Tracheal epithelial cell (primary cell): ENCODE measurements at places on chromosomes 5 and 9. TPM values are rescaled to one million over a fixed set of nuclear protein-coding genes. Genes with fewer than 3 reads are reported as not detected.

Gene GLT6D1
- total RNA-seq = not detected in 2 replicates

Gene LRRC70
- total RNA-seq = 0.72 and 1.5 TPM in 2 replicates

Gene PCDHB7
- total RNA-seq = under 0.01 TPM in 1 of 2 replicates, not detected in the other

Gene CXCL14
- 1.1 and 1.7 TPM in 2 replicates for total RNA-seq

Gene PPP2CA
- total RNA-seq = 54.2 and 55.4 TPM in 2 replicates

Gene WNT8A
- not detected in 2 replicates for total RNA-seq

Gene ELOVL7
- total RNA-seq = 14.1 and 22.7 TPM in 2 replicates

Gene TMEM141
- total RNA-seq = 145 and 153 TPM in 2 replicates

Gene FAM163B
- not detected in 2 replicates for total RNA-seq

Gene PCDHGA8
- 0.21 and 0.48 TPM in 2 replicates for total RNA-seq

Gene ST8SIA4
- total RNA-seq = under 0.01 TPM in 1 of 2 replicates, not detected in the other

Gene GLDC
- 0.43 and 22.9 TPM in 2 replicates for total RNA-seq

Gene IL5
- not detected in 2 replicates for total RNA-seq

Gene FOXD4L3
- not detected in 2 replicates for total RNA-seq

Gene DCANP1
- not detected in 2 replicates for total RNA-seq

Gene MGAT1
- total RNA-seq = 76.1 and 81.4 TPM in 2 replicates

Gene C6
- total RNA-seq = not detected in 2 replicates

Gene CACNA1B
- total RNA-seq = under 0.01 TPM in 1 of 2 replicates, not detected in the other

Gene EIF4E1B
- not detected in 2 replicates for total RNA-seq

Gene AGGF1
- total RNA-seq = 23.1 and 28.1 TPM in 2 replicates

Gene VCP
- total RNA-seq = 237 and 359 TPM in 2 replicates

Gene NTNG2
- under 0.01 and 0.24 TPM in 2 replicates for total RNA-seq

Gene MYMK
- total RNA-seq = not detected in 2 replicates

Gene NMUR2
- total RNA-seq = not detected in 2 replicates
